Spleen (tissue), 13 donors: ENCODE measurements at places on chromosomes 16 and 17. TPM values are rescaled to one million over a fixed set of nuclear protein-coding genes. Genes with fewer than 3 reads are reported as not detected.

DNA sequence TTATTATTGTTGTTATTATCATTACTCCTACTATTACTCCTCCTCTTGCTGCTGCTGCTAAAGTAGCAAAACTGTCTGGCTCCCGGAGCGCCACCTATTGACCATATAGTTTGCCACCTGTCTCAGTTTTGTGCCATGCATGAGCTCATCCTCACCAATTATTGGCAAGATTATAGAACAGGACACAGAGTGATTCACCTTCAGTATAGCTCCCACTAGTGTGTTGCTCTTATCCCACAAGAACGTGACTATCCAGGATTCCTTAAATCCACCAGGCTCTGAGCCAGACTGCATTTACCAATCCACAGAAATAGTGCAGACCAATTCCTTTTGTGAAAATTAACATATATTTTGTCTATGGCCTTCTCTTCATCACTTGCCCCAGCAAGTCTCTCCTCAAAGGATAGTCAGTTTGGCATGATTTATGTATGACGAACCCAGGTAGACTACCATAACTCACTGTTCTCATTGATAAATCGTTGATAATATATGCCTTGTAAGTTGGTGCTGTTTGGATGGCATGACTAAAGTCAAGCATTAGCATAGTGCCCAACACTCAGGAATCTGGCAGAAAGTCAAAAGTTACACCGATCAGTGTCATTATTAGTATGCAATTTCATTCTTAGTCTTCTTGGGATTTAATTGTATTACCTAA is 405.5 kb upstream of the HSBP1 start:
- DNase-seq, result no peak

GRCh38 chr17:36495076-36495578 is 8.6 kb downstream of the ZNHIT3 start:
- no peak for DNase-seq

GRCh38 chr17:81866440-81867169 is 4.5 kb downstream of the ARHGDIA start:
- no peak for DNase-seq

- DNase-seq, result no peak
Measured at GRCh38 chr17:57522042-57523005, 222.8 kb downstream of the CCDC182 start.

DNA sequence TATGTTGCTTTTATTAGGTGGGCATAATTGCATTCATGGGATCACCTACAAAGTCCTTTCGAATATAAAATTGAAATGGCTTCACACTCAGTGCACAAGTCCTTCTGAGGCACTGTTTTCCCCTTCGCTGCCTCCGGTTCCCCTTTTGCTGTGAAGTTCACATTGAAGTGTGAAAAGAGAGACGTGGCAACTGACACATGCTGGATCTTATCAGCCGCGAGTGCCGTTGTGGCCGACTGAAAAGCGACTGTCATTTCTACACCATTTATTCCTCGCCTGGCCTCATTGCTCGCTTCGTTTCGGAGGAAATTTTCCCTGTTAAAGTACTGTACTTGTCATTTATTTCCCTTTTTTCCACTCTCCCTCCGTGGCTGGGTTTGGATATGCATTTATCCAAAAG is 423.5 kb downstream of the MAF start:
- no peak for DNase-seq

- no peak for DNase-seq
Measured at GRCh38 chr16:79076047-79076767, 524.3 kb downstream of the MAF start.

- no peak for DNase-seq
Measured at GRCh38 chr17:50330151-50330775, 15.7 kb upstream of the XYLT2 start.

DNA sequence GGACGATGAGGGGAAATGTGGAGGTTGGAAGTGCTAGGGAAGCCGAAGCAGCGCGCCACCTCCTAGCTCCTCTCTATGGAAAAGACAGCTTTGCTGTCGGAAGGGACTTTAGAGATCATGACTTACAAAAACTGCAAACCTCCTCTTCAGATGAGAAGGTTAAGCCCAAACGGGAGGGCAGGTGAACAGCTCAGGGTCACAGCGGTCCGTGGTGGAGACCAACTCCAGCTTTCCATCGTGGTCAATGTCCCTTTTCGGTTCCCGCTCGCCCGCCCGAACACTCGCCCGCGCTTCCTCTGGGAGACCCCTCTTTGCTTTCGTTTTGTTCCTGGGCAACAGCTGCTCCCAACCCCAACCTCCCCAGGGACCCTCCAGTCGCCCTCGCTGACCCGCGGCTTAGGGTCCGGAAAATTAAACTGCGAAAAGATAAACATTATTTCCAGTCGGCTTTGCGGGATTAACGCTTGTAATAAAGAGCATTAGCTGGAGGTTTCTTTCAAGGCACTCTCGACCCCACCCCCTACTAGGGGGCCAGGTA is 7.7 kb downstream of the IRX6 start:
- DNase-seq, result no peak

- peak; percentile 99 for DNase-seq
Measured at GRCh38 chr17:44326861-44327444, 2.3 kb upstream of the SLC25A39 start.

GRCh38 chr16:51409001-51409675 is 258.1 kb upstream of the SALL1 start:
- no peak for DNase-seq

- DNase-seq, result no peak
Measured at GRCh38 chr17:65049085-65049756, 7.3 kb downstream of the GNA13 start.

DNA sequence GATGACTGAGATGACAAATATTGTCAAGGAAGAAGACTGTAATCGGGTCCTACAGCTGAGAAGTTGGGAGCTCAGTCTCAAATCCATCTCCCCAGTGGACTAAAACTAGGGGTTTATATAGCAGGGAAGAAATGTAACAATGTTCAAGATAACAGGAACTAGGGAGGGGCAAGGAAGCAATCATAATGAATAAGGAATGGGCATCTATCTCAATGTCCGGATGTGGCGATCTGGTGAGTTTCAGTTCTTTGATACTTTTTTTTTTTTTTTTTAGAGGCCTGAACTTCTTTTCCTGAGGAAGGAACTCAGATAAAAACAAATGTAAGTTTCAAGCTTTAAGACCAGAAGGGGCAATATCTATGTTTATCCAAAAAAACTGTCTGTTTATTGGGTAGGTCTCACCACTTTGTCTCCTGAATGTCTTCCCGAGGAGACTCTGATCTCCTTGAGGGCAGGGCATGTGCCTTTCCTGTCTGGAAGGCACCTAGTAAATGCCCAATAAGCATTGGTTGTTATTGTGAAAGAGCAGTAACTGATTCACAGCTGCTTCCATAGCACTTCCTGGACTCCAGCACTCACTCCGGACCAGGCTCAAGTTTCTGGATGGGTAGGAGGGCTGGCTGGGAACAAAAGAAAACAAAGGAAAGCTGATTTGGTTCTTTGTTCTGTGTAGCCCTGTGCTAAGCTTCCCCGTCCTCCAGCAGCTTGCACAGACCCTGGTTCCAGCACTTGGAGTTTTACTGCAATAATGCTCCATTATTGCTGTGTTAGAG is 51.9 kb downstream of the MEOX1 start:
- DNase-seq, result no peak

GRCh38 chr17:75475144-75475835 is 18.9 kb downstream of the TMEM94 start:
- DNase-seq, result no peak

GRCh38 chr16:81004646-81005353 is 1.9 kb downstream of the CMC2 start:
- DNase-seq, result no peak

GRCh38 chr17:36092230-36092629 is 2.3 kb upstream of the CCL3 start:
- DNase-seq, result no peak

- DNase-seq, result no peak
Measured at GRCh38 chr17:49819138-49819537, 28.7 kb downstream of the TAC4 start.

DNA sequence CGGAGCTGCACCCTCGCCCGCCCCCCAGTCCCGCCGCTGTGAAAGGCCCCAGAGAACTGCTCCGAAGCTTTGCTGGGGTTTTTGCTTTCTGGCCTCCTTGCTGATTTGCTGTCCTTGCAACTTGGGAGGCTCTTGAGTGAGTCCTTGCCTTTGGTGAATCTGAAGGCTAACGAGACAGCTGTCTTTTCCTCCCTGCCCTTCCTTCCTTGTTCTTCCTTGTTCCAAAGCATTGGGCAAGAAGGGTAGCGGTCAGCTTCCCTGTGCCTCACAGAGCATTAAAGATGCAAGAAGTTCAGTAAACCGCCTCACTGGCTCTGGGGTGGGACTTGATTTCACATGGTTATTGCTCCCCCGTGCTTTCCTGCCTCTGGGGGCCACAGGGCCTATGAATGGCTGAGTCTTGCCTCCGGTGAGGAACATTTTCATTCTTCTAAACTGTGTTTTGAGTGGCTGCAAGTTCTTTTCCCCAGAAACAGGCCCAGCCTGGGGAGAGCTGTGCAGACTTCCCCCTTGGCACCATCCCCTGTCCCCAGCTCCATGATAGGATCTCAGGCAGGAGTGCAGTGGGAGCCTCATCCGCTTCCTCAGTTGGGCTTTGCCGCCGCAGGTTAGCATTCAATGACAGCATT is 1.4 kb downstream of the YPEL2 start:
- peak; percentile 77 for DNase-seq

DNA sequence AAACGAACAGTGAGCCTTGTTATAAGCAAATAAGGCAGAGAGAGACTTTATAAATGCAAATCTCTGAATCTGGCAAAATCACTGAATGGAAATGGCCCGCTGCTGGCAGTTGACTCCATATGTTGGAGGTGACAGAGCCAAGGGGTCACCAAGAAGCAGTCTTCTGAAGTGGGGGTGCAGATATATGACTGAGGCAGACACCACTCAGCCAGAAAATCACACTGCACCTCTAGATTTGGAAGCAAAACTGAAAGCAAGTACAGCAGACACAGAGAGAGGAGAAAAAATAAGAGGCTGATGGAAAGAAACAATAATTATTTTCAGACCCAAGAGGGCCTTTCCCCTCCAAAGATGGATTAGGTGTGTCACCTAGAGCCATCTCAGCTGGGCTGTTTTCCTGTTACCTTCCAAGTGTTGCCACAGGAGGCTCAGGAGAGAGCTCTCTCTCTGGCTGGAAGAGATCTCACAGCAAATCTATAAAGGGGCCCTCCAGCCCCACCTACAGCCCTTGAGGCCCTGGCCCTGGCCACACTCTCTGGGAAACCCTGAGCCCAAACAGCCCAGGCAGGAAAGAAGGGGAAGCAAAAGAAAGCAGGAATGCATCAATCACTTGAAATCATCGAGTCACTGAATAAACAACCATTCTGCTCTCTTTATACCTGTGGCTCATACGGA is 585.1 kb upstream of the PSMD7 start:
- no peak for DNase-seq

GRCh38 chr16:12288537-12289174 is 312.1 kb downstream of the SNX29 start:
- DNase-seq, result no peak

- peak; percentile 95 for DNase-seq
Measured at GRCh38 chr17:44198721-44199552, 747 bp downstream of the ATXN7L3 start.

DNA sequence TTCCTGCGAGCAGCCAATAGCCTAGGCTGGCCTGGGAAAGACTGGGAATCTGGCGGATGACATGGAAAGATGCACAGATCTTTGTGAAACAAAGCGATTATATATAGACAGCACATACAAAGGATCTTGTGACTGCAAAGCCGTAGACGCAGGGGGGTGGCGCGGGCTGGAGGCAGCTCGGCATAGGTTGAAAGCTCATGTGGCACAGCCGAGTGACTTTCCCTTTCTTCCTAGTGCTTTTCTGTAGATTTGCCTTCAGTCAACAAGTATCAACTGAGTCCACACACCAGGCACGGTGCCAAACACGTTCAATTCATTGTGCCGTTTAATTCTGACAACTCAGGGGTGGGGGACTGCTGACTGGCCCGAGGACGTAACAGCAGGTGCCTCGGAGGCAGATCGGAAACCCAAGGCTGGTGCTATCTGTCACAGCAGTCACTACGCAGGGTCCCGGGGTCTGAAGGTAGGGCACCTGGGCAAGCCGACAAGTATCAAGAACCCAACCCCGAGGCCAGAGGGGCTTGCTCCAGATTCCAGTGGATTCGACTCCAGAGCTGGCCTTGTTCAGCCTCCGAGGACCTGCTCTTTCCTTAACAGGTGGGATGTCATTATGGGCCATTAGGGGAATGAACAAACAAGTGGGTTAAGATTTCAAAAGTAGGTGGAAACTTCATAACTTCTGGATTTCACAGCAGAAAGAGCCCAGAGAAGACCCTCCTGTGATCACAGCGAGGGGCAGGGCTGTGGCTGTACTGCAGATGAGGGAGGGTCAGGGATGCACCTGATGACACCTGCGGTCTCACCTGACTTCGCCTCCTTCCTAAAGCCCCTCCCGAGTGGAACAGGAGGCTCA is 5.9 kb downstream of the PAM16 start:
- DNase-seq, result no peak

- DNase-seq, result no peak
Measured at GRCh38 chr17:7927596-7927995, 2.1 kb downstream of the KCNAB3 start.

GRCh38 chr17:52106638-52107261 is 51.8 kb downstream of the CA10 start:
- DNase-seq, result no peak

GRCh38 chr16:79050063-79050462 is 550.5 kb downstream of the MAF start:
- no peak for DNase-seq

MRPL38 gene
- 82.2 TPM for total RNA-seq

EVPLL gene
- not detected for total RNA-seq

SAMD14 gene
- 4.2 TPM for total RNA-seq

TP53TG3B gene
- total RNA-seq, result not detected

SPATA32 gene
- total RNA-seq, result not detected

HYDIN gene
- 0.34 TPM for total RNA-seq

TBC1D28 gene
- total RNA-seq, result not detected

KRT15 gene
- total RNA-seq, result not detected

HBZ gene
- not detected for total RNA-seq

CCL16 gene
- total RNA-seq, result 2.9 TPM

ADAD2 gene
- total RNA-seq, result 6.4 TPM

ZPBP2 gene
- total RNA-seq, result not detected

NPIPA5 gene
- total RNA-seq, result 13.9 TPM
